ENCODE measurements at places on chromosomes 4 and X. TPM values are rescaled to one million over a fixed set of nuclear protein-coding genes. Genes with fewer than 3 reads are reported as not detected.

Gene SPON2
- polyA plus RNA-seq, result 55.6 TPM

Gene TMPRSS11E
- polyA plus RNA-seq, result not detected

DNA sequence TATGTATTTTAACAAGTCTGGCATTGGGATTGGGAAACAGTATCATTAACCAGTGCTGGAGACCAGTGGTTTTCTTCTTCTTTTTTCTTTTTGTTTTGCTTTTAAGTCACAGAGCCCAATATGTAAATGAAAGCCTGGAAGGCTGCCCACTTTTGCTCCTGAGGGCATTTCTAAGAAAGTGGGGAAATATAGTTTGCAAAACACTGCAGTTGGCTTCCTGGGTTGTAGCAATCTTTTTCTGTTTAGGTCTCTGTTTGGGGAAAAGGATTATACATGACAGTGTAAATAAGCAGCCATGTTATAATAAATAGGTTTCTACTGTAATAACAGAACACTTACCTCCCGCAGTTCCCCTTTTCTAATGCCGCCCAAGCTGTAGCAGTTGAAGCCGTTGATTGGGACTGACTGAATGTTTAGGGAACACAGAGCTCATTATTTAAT lies 105.5 kb downstream of the TMEM164 start:
- no peak for DNase-seq

DNA sequence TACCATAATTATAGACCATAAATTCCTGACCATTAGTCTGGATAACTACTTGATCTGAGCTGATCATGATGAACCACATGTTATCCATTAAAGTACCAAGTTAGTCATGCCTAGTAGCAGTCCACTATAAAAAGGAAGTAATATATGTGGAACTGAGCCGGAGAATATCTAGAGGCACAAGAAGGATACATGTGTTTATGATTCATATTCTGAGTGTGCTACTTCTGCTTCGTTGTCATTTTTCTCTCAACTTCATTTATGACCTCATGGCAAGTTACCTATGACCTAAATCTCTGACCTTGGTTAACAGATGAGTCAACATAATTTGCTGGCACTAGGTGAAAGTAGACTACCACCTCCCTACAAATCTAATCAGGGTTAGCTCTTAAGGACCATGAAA lies 56.5 kb upstream of the ANKRD17 start:
- no peak for DNase-seq

DNA sequence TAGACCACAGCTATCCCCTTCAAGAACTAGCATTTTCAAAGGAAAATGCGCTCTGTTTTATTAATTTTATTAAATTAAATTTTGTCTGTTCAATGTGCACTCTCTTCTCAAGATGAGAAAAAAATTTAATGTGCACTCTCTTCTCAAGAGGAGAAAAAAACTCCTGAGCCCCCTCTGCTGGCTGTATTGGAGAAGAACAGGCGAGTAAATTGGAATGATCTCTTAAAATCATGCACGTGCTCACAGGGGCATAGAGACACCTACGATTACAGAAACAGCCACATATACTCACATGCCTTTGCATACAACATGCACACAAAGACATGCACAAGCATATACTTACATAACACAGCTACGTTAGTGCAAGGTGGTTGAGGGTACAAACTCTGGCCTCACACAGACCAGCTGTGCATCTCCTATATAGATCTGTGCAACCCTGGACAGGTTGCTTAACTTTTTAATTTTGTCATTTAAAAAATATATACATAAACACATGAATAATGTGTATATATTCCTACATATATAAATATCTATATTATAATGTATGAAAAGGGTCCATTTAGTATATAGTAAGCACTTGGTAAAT lies 176.2 kb upstream of the CXorf66 start:
- DNase-seq, result no peak

DNA sequence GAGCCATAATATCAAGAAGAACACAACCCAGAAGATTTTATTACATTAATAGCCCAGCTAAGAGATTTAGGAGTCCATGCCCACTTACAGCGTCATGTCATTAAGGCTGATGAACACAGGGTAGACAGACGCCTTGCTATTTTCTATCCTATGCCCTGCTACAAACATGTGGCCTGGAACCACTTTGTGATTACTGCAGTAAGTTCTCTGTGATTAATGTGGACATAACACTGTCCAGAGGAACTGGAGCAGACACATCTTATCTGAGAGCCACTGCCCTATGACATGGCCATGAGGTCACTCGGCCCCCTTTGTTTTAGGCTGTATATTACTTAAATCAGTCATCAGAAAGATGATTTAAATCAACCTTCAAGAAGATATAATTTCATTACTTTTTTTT lies 211.7 kb downstream of the MAML3 start:
- DNase-seq, result no peak

- no peak for DNase-seq
Measured at GRCh38 chr4:54842656-54843055, 184.9 kb downstream of the KIT start.

GRCh38 chr4:146183209-146183608 lies 7.7 kb downstream of the LSM6 start:
- no peak for DNase-seq

DNA sequence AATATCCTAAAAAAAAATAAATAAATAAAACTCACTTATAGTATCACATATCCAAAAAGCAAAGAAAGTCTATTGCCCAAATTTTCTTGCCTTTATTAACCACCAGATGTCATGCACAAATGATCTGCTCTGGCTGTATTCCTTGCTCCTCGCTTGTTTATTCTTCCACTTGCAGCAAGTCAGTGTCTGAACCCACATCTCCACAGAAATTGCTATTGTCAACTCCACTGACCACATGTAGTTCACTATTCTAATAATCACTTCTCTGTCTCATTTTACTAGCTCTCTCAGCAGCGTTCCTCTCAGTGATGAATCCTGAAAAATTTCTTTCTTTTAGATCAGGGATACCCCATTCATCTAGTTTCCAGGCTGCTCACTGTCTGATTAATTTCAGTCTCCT lies 29.3 kb upstream of the CXXC4 start:
- DNase-seq, result no peak

- DNase-seq, result no peak
Measured at GRCh38 chr4:40395908-40396793, 61.0 kb downstream of the CHRNA9 start.

DNA sequence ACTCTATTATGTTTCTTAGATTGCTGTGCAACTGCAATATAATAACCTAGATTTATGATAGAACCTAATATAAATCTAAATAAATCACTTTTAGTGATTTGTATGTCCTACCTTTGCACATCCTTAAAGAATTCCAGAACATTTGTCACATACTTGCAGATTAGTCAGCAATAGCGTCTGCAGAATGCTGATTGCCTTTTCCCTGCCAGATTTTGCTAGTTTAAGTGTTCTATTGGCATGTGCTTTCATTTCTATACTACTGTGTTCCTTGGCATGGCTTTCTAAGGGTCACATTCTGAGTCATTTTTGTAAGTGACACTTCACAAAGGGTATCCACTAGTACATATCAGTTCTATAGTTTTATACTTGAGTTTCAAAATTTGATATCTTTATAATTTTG lies 303.1 kb upstream of the GIMD1 start:
- no peak for DNase-seq

GRCh38 chrX:119094819-119095218 lies 22.0 kb downstream of the CT47C1 start:
- no peak for DNase-seq

All from forelimb muscle (tissue), 1 donor.